ENCODE measurements at places on chromosomes 11 and 22.

DNA sequence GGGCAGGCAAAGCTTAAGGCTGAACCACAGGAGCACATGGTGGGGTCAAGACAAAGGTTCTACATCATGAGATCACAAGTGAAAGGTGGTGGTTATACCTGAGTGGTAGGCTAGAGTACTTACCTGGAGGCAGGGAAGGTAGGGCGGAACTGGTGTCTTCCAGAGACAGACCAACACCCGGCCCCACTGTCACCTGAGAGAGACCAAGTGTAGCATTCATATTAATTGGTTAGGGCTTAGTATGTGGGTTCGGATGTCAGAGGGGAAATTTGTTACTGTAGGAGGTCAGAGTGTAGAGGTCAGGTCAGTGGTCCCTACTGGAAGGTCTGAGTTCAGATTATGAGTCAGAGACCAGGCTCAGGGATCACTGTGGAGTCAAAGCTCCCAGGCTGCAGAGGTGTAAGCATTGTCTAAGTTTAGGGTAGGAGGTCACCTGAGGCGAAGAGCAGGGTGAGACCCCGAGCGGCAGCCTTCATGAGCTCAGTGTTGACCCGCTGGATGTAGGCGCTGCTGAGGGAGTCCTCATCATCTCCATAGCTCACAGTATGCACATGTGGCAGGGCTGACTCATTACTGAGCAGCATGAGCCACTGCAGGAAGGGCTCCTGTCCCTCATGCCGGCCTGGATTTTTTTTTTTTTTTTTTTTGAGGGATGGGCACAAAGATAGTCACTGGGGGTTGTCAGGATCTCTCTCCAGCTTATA is 3.2 kb downstream of the TPP1 start:
- no peak for DNase-seq

DNA sequence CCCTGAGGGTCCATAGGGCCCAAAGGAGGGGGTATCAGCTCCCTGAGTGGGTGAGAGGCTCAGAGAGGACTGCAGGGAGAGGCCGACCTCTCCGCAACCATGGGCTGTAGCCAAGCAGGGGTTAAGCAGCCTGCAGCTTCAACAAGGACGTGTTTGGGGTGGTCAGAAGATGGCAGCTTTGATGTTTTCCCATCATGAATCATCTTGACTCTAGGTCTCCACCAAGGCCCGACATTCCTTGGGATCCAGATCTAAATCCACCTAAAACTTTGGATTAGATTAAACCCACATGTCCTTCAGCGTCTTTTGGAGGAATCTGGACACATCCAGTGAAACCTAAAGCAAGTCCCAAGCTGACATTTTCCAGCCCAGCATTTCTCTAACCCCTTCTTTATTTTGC is 19.8 kb downstream of the FBLN1 start:
- no peak for DNase-seq

GRCh38 chr22:47379037-47379436 is 616.6 kb downstream of the TBC1D22A start:
- no peak for DNase-seq

DNA sequence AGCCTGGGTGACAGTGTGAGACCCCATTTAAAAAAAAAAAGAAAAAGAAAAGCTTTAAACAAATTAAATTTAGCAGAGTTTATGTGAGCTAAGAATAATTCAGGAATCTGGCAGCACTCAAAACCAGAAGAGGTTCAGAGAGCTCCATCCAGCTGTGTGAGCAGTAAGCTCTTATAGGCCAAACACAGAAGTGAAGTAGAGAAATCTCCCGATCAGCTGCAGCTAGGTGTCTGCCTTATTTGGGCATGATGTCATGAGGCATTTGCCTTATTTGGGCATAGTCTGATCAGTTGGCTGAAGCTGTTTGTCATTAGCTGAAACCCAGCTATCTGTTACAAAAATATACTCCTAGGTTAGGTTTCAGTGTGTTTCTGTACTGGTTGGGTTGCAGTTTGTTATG is 8.2 kb downstream of the MS4A15 start:
- DNase-seq, result no peak

DNA sequence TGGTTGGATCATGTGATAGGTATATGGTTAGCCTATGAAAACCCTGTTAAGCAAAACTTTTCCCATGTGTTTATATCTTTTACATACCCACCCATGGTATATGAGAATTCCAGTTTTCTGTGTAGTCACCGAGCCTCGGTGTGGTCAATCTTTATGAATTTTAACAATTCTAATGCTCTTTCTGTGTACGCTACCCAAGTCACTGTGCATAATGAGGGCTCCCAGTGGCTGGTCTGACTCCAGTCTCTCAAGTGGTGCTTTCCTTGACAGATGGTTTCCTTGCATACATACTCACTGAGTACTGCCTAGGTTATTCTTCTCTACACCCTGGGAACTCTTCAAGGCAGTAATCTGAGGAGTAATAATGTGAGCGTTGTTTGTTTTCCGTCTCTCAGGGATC is 17.6 kb downstream of the MUC15 start:
- DNase-seq, result no peak

DNA sequence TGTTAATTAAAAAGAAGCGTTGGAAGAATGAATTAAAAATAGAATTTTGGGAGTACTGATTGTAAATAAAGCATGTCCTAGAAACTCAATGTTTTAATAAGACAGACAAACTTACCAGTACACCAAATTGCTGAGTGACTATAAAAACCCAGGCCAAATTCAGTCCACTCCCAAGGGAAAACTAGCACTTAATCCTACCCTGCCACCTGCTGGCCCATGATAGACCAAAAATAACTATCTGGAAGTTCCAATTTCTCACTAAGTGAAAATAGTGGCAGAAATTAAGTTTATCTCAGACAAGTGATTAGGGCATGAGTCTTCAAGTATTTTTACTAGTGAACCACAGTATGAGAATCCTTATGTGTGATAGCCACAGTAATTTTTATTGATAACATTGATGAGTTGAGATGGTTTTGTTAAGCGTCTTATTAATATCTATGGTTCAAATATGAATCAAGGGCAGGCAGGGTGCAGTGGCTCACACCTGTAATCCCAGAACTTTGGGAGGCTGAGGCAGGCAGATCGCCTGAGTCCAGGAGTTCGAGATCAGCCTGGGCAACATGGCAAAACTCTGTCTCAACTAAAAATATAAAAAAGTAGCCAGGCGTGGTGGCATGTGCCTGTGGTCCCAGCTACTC is 9.8 kb upstream of the DDX10 start:
- DNase-seq, result no peak

DNA sequence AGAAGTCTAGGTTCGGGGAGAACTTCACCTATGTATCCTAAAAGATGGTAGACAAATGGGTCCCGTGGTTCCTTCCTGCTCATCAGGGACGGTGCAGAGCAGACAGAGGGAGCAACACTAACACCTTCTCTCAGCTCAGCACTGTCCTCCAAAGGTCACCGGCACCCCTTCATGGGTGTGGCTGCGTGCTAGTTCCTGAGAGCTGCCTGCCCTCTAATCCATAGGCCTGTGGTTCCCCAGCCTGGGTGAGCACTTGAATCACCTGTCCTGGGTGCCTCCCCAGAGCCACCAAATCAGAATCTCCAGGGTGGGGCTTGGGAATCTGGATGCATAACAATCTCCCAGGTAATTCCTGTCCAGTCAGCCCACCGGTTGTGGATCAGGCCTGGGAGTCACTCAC is 113.9 kb upstream of the TMEM45B start:
- no peak for DNase-seq

DNA sequence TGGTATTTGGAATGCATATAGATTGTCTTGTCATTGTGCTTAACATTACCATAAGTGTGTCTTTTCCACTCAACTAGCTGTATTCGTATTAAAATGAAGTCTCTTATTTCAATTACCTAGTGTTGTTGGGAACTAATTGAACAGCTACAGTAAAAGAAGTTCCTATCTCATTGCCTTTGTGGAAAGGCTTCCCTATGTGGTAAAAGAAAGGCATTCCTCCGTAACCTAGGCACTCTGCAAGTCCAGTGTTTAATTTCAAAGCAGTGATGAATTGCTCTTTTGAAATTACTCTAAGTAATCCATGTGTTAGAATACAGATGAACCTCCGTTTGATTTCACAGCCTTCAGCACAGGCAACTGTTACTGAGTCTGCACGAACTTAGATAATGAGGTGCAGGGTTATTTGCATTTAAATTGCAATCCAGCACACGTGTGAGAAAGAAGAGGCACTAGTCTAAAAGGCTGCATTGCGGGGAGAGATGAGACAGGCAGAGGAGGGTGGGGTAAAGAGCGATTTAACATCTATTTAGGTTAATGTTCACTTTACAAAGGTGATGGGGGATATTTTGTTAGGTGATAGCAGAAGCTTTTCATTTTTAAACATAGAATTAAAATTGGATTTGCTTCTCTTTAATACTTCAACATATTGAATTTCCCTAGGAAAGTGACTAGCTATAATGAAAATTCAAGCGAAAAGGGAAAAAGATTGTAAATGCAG is 25.0 kb upstream of the CRTAM start:
- DNase-seq, result no peak

DNA sequence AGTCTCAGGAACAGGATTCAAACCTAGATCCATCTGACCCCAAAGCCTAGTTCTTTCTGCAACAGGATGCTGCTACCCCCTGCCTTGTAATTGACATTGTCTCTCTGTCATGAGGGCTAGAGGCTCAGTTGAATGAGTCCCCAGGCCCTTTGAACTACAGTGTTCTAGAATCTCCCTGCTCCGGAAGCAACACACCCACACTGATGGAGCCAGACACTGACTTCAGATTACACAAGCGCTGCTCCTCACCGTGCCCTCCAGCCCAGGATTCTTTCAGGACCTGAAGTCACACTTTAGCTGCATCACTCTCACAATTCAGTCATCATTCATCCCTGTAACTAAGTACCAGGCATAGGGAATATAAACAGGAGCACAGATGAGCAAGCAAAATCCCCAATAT is 69.6 kb downstream of the RAB30 start:
- DNase-seq, result no peak

DNA sequence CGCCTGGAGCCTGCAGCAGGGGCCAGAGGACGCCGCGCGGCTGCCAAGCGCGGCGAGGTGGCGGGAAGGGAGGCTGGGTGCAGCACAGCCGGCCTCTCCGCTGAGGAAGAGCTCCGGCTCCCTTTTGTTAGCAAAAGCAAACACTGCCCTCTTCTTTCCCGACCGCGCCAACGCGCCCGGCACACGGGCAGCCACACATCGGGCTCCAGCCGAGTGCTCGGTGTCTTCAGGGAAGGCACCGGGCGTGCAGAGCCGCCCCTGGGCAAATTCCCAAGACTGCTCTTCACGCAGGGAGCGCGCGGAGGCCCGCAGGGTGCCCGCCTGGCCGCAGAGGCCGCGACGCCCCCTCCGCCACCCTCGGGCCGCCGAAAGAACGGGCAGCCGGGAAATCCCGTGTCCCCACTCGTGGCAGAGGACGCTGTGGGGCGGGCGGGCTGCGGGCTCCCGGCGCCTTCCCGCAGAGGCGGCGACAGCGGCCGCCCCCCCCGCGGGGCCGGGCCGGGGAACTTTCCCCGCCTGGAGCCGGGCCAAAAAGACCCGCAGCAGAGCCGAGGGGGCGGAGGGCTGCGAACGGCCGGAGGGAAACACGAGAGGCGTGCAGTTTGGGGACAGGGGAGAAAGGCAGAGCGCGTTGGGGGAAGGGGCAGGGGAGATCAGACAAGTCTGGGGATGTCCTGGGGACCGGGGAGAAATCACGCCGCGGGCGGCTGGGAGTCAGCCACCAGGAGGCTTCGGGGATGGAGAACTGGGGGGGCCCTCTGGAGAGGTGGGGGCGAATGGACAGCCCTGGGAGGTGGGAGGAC is 931 bp downstream of the CADM1 start:
- no peak for DNase-seq
